ENCODE measurements at places on chromosomes 1 and 21.

GRCh38 chr1:47611992-47612391 is 174.1 kb downstream of the FOXD2 start:
- no peak for DNase-seq

GRCh38 chr1:165619647-165620151 is 11.3 kb upstream of the MGST3 start:
- DNase-seq, result no peak

- DNase-seq, result no peak
Measured at GRCh38 chr1:225941187-225941941, at the start of gene LEFTY2. LEFTY2 (minus strand) TSS chr1:225941220; CDS start chr1:225941140, 80 bp downstream.

- DNase-seq, result no peak
Measured at GRCh38 chr21:44702111-44702972, 5.4 kb downstream of the KRTAP10-12 start.

- no peak for DNase-seq
Measured at GRCh38 chr1:48200166-48200900, 22.2 kb upstream of the SLC5A9 start.

DNA sequence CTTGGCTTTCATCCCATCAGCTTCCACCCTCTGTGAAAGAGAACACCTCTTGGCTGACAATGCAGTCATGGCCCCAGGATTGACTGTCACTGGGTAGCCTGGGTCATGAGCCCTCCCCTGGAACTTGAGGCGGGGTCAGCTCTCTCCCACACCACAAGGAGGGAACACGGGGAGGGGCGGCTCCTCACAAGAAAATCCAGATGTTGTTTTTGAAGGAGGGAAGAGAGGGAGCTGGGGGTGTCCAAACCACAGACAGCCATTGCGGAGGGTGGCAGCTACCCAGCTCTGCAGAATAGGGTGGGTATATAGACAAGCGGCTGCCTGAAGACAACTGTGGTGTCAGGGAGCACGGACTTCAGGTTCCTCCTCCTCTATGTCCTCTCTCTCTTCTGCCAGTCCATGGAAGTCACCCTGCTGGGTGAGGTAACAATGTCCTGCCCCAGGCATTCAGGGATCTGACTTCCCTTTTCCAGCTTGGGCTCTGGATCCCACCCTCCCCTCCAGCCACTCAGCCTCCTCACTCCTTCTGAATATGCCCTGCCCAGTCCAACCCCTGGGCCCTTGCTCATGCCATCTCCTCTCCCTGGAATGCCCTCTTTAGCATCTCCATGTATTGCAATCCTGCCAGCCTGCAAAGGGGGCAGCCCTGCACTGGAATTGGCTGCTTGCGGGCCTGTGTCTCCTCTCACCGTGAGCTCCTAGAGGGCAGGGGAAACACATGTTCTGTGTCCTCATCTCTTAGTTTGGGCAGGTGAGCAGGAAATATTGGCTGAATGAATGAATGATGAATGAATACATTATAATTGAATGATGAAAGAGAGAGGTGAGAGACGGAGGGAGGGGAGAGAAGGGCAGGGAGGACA is 60.9 kb upstream of the RUNX3 start:
- no peak for DNase-seq

All from amygdala (tissue), 56 donors.